ENCODE measurements at places on chromosomes 2 and 18. TPM values are rescaled to one million over a fixed set of nuclear protein-coding genes. Genes with fewer than 3 reads are reported as not detected.

SP140 gene
- 0.54 TPM for total RNA-seq

DNA sequence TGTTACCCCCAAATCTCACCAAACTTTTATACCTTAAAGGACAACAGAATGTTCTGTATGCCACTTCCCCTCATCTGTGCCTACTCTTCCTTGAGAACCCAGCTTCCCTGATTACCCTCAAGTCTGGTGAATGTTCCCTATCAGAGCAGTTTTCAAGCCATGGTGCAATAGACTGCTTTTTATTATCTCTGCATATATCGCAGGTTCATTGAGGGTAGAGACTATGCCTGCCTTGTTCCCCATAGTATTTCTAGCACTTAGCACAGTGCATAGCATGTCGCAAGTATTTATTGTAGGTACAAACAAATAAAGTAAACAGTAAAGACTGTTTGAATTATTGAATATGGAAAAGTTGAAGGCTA lies 146.6 kb downstream of the HAUS1 start:
- peaks cover 37% of the 10 kb centered on the region for H3K4me1 ChIP-seq
- no peak overlapping the region for H3K4me3 ChIP-seq
- peak overlapping the region; percentile 95 for H3K27ac ChIP-seq

DNA sequence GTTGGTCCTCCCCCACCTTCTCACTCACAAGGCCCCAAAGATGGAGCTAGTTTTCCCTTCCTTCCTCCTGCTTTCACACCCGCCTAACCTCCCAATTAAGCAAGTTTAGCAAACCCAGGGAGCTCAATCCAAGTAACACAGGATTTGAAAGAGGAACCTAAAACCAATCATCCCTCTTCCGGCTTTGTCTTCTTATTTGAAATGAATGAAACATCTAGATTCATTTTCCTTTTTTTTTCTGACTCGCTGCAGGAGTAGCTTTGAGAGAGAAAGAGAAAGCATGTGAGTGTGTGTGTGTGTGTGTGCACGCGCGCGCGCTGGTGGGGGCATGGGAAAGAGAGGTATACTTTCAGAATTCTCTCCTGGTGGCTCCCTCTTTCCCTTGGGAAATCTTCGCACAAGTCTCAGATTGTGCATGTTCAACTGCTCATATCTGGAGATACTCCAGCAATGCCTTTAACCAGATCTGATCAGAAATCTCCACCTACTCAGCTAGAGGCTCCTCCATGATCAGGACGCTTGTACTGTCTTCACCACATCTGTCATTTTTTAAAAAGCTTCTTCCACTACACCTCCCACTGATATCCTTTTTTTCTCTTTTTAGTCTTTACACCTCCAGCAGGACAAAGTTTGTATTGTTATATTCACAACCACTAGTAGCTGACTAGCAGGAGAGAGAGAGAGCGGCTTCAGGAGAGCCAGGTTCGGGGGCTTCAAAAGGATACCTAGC lies 1.7 kb downstream of the SLC8A1 start:
- peaks cover 30% of the 10 kb centered on the region for H3K4me1 ChIP-seq
- peaks cover 6% of the 10 kb centered on the region for H3K27me3 ChIP-seq
- peak overlapping the region; percentile 89 for H3K4me3 ChIP-seq
- H3K36me3 ChIP-seq = peaks cover 2% of the 10 kb centered on the region
- peak overlapping the region; percentile 27 for H3K27ac ChIP-seq
- DNase-seq = no peak

- no peak overlapping the region for H3K27ac ChIP-seq
- DNase-seq = peak; percentile 30
- no peaks in the 10 kb centered on the region for H3K36me3 ChIP-seq
- H3K4me3 ChIP-seq = no peak overlapping the region
Observed at GRCh38 chr2:127612111-127612822, 33.7 kb upstream of the GPR17 start.

DNA sequence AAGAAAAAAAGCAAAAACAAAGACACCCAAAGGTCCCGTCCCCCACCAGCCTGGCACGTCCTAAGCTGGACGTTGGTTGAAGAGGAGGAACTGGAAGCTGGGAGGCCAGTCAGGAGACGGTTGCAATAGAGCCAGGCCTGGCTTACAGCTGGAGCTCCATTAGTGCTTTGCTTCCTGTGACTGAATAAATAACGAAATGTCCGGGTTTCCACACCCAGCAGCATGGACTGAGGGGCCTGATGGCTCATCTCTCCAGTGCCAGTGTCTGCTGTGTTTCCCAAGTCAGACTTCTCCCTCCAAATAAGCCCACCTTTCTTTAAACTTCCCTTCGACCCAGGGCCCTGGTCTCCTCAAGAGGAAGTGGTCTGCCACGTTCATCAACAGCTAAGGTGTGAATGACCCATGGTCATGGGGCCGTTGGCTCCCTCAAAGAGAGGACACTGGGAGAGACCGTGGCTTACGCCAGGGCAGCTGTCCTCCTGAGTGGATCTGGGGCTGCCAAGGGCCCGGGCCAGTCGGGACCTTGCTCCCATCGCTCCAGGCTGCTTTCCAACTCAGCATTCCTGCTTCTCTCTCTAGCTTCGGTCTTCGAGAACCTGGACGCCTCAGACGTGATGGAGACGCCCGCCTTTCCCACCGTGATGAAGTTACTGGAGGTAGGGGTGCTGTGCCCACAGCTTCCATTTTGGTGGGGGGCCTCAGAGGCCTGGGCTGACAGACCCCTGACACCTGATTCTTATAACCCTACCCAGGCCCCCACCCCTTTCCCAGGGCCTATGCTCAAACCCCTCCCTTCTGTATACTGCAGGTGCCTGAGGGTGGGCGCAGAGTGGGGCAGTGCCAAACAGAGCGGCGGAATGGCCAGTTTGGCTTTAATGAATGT lies 44.9 kb downstream of the MYO7B start:
- H3K27ac ChIP-seq = no peak overlapping the region
- peaks cover 6% of the 10 kb centered on the region for H3K27me3 ChIP-seq
- DNase-seq = peak; percentile 32

GRCh38 chr2:229257985-229258384 lies 13.1 kb downstream of the PID1 start:
- H3K36me3 ChIP-seq = no peaks in the 10 kb centered on the region
- H3K4me3 ChIP-seq = no peak overlapping the region
- H3K27ac ChIP-seq = no peak overlapping the region
- DNase-seq = no peak
- no peaks in the 10 kb centered on the region for H3K4me1 ChIP-seq

DNA sequence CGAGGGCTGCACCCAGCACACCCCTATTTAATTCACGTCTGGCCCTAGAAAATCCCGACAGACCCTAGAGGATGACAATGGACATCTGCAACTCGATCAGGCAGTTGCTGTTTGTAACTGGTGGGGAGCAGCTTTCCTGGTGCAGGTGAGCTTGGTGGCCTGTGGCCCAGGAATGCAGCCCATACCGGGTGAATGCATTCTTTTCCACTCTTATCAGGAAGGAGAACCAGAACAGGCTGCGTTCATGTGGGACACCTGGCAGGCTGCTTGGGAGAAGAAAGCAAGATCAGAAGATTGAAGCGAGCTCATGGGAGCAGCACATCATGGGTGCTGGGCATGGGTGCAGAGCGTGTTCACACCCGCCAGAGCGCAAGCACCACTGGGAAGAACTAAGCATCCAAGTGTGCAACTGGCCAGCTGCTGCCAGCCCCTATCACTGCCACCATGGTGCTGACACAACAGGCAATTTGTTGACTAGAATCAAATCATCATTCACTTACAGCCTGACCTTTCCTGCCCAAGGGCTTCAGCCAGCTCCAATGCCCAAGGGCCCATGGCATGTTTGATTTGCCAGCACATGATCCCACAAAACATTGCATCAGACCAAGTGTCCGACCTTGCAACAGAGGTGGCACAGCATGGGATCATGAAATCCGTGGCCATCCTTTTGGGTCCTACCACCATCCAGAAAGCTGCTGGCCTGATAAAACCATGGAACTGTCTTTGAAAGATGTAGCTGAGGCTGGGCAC lies 241.7 kb upstream of the ID2 start:
- H3K36me3 ChIP-seq = no peaks in the 10 kb centered on the region
- peak; percentile 34 for DNase-seq
- H3K4me1 ChIP-seq = peaks cover 19% of the 10 kb centered on the region
- no peak overlapping the region for H3K27ac ChIP-seq
- no peak overlapping the region for H3K4me3 ChIP-seq

DNA sequence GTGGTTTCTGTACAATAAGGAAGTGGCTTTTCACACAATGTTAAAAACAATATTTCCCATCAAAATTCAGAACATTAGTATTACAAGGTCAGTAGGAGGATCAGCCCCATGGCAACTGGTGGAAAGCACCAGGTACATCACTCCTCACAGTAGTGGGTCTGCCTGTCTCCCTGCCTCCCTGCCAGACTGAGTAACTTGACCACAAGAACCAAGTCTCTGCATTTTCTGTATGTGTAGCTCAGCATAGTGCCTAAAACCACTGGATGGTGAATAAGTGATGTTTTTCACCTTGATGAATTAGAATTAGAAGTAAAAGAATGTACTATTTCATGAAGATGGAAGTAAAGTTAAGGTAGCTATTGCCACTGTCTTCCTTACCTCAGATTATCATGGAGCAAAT lies 4.1 kb upstream of the WDR7 start:
- H3K27ac ChIP-seq = no peak overlapping the region
- no peak for DNase-seq
- H3K4me1 ChIP-seq = peaks cover 12% of the 10 kb centered on the region
- H3K36me3 ChIP-seq = no peaks in the 10 kb centered on the region

GRCh38 chr2:64951306-64951953 lies 37.8 kb upstream of the SLC1A4 start:
- H3K4me3 ChIP-seq = no peak overlapping the region
- DNase-seq = no peak
- peaks cover 3% of the 10 kb centered on the region for H3K36me3 ChIP-seq
- H3K27me3 ChIP-seq = no peaks in the 10 kb centered on the region

- peaks cover 38% of the 10 kb centered on the region for H3K4me1 ChIP-seq
- peak overlapping the region; percentile 100 for H3K27ac ChIP-seq
- DNase-seq = peak; percentile 48
- no peaks in the 10 kb centered on the region for H3K27me3 ChIP-seq
- no peaks in the 10 kb centered on the region for H3K36me3 ChIP-seq
Observed at GRCh38 chr2:26243470-26244308, 743 bp downstream of the HADHA start.

Measured in mesothelial cell of epicardium (in vitro differentiated cells).